ENCODE measurements at places on chromosomes 1 and 21.

- no peak for DNase-seq
Measured at GRCh38 chr1:246219508-246220030, 287.5 kb downstream of the SMYD3 start.

GRCh38 chr21:28936036-28936435 lies 56.6 kb downstream of the LTN1 start:
- no peak for DNase-seq

GRCh38 chr1:14639291-14640050 lies 41.0 kb downstream of the KAZN start:
- DNase-seq, result no peak

DNA sequence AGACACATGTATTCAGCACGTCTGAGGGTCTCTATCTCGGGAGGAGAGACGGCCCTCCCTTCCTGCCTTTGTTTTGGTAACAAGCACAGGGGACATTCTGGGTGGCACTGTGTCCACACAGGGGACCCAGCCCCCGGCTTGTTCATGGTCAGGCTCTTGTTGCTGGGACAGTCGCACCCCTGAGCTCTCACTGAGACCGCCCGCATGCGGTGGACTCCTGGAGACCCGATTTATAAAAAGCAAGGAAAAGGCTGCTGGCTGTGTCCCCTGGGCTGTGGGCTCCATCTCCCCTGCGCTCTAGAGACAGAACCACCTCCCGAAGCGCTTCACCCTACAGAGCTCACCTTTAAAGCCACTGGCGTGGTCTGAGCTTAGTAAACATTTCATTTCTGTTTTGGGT lies 103.4 kb downstream of the WDR4 start:
- DNase-seq, result no peak

DNA sequence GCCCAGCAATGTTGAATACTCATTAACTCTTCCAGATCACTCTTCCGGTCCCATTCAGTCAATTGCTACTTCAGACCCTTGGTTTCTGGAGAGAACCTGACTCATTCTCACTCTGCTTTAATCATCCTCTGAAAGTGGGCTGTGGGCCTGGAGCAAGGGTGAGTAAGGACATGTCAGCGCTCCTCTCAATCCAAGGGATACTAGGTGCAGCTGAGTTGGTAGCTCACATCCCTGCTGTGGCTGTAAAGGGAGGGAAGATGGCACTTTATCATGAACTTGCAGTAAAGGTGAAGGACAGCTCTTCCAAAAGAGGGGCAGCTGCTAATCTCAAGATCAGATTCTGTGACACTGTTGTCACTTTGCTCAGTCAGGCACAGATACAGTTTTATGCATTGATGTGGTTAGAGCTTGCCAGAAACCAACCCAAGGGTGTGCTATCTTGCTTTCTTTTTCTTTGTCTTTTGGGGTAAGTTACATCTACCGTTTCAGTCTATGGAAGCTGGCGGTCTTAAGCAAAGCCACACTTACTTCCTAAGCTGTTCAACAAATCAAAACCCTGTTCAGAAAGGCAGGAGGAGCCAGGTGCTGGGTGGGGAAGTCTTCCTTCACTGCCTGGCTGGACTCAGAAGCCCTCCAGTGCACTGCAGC lies 26.5 kb upstream of the NTPCR start:
- DNase-seq, result no peak

DNA sequence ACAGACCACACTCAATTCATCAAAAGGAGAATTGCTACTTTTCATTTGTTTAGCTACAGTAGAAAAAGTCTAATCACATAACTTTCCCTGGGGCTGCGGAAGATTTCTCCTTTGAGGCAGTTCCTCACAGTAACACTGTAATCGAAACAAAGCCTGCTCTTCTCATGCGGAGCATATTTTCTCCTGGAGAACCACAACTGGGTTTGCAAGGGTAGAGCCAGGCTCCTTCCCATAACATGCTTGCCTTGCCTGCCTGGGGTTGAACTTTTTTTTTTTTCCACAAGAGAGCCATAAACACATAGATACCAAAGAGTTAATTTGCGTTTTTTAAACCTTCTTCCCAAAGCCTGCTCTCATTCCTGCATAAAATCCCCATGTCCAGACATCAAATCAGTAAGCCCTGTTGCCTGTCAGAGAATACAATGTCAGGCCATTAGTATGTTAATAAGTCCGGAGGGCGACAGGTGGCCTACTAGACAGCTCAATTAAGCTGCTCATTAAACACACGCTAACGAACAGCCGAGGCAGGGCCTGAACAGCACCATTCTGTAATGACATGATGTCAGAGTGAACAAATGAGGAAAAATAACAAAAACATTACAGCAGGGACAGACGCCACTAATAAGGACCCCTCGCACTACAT lies 107.1 kb upstream of the OLIG2 start:
- no peak for DNase-seq

GRCh38 chr1:208221291-208221622 lies 22.9 kb downstream of the PLXNA2 start:
- no peak for DNase-seq

GRCh38 chr1:157240495-157241184 lies 102.4 kb upstream of the ETV3 start:
- DNase-seq, result no peak

- DNase-seq, result peak; percentile 62
Measured at GRCh38 chr1:61132645-61133334, 50.4 kb downstream of the NFIA start.

DNA sequence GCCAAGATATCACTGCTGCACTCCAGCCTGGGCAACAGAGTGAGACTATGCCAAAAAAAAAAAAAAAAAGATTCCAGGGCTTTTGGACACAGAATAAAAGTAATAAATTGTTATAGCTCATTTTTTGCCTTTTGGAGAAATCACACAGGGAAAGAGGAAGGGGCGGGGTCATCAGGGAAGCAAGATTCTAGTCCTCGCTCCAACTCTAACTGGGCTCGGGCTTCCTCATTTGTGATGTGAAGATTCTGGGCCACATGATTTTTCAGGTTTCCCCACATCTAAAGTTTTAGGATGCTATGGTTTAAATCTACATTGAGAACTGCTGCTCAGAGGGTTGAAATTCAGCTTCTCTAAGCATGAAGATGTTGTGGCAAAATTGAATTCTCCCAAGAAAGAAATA lies 179.3 kb upstream of the PLXNA2 start:
- DNase-seq, result no peak

GRCh38 chr1:162687870-162688269 lies 55.6 kb downstream of the DDR2 start:
- DNase-seq, result no peak

DNA sequence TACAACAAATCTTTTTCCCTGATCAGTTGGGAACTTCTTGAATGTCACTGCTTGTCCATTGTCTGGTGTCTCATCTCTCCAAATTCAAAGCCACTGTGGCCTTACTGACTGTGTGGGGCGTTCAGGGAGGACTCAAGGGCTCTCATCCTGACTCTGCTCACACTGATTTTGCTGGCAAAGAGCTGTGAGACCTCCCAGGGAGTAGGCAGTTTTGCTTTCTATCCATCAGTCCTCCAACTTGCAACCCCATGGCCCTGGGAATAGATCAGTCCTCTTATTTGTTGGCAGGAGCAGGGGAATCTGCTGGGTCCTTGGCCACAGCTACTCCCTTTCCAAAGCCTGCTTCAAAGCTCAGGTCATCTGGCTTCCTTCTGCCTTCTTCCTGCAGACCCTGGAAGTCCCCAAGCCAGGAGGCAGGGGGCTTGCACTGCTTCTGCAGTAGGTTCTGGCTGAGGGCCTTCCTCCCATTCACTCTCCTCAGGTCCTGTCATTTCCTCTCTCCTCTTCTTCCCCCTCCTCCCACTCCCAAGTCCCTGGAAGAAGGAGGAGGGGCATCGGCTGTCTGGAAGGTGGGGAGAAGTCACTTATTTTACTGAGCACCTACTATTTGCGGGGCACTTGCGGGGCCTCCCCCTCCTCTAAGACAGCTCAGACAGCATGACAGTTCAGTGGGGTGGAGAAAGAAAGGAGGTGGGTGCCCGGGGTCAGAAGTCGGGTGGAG lies 876 bp upstream of the NAV1 start:
- DNase-seq, result peak; percentile 45

DNA sequence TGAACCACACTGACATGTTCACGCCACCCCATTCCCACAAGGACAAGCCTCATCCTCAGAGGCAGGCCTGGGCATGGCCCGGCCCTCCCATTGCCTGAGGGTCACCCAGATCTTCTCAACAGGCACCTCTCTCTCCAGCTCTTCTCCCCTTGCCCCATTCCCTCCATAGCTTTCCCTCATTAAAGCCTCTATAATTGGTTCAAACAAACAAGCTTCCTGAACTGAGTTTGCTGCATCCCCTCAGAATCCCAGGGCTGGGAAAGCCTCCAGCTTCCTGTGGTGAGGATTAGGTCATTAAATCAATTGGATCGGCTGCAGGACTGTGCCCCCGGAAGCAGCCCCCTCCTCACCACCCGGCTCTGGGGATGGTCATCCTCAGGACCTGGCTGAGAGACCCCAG lies 18.9 kb downstream of the CTNNBIP1 start:
- no peak for DNase-seq

GRCh38 chr1:223712194-223712849 lies at the start of gene CAPN2:
TSS of gene CAPN2 (plus strand) at chr1:223712539. CDS start at chr1:223712641, 102 bp downstream.
- DNase-seq, result peak; percentile 82

DNA sequence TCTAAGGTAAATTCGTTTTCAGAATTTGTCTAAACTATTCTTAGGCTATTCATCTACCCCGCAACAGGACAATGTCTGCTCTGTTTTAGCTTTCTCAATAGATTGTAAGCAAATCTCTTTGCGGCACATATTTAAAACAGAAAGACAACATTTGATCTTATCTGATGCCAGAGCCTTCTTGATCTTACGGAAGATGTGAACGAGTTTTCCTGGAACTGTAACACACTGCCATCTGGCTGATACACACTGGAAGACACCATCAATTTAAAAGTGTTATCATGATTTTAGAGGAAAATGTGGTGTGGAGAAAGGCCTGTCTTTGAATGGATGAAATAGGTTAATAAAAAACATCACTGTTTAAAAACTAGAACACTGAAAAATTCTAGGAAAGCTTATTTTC lies 36.1 kb downstream of the COA6 start:
- no peak for DNase-seq

DNA sequence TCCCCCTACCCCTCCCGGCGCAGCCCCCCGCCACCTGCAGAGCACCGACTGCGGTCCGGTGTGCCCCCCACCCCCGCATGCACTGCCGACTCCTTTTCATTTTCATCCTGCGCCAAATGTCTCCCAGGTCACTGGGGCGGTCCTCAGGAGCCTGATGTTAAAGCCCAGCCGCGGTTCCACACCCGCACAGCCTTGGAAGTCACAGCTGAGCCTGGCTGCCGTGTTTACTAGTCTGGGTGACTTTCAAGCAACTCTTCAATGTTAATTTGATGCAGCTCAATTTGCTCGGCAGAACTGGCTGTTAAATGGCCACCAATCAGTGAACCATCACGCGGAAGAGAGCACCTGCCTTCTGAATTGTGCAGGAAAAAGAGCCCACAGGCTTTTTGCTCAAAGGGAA lies 27.2 kb downstream of the THAP3 start:
- no peak for DNase-seq

DNA sequence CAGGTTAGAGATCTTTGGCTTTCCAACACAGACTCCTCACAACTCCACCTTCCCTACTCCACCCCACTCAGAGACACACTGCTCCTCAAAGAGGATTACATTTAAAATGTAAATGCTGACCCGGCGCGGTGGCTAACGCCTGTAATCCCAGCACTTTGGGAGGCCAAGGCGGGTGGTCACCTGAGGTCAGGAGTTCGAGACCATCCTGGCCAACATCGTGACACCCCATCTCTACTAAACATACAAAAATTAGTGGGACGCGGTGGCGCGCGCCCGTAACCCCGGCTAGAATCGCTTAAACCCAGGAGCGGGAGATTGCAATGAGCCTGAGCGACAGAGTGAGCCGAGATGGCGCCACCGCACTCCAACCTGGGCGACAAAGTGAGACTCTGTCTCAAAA lies 1.8 kb upstream of the ANP32E start:
- no peak for DNase-seq

- no peak for DNase-seq
Measured at GRCh38 chr1:200053646-200054045, 26.1 kb downstream of the NR5A2 start.

DNA sequence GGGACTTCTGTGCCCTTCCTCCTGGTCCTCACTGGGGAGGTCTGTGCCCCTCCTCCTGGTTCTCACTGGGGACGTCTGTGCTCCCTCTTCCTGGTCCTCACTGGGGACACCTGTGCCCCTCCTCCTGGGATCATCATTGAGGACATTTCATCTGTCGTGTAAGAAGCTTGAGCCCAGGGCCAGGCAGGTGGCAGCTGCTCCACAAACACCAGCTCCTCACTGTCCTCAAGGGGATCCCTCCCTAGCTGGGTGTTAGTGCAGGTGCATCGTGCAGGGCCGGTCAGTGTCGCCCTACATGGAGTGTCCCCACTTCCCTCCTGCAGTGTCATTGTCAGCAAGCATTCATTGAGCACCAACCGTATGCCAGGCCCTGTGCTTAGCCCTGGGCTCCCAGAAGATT lies 312.7 kb downstream of the PTPRU start:
- DNase-seq, result no peak

GRCh38 chr1:204983136-204983535 lies 59.9 kb upstream of the CNTN2 start:
- DNase-seq, result no peak

GRCh38 chr1:75583282-75583681 lies 27.6 kb downstream of the SLC44A5 start:
- DNase-seq, result no peak

GRCh38 chr1:999725-1000356 lies at the start of gene HES4:
TSS of gene HES4 (minus strand) at chr1:1000097. CDS start at chr1:999973, 124 bp downstream.
- peak; percentile 82 for DNase-seq

DNA sequence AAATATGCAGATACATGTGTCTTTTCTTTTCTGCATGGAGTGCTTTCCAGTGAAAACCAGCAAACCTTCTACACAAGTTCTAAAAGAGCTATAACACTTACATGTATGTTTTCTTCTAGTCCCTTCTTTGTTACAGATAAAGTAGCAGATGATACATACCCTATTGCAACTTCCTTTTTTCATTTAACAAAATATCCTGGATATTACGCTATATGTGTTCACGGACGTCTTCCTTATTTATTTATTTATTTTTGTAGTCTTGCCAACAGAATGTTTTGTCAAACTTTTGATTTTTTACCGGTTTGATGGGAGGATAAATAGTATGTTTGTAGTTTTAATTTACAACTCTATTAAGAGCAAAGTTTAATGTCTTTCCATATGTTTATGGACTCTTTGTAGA lies 5.2 kb upstream of the GALNT2 start:
- no peak for DNase-seq

DNA sequence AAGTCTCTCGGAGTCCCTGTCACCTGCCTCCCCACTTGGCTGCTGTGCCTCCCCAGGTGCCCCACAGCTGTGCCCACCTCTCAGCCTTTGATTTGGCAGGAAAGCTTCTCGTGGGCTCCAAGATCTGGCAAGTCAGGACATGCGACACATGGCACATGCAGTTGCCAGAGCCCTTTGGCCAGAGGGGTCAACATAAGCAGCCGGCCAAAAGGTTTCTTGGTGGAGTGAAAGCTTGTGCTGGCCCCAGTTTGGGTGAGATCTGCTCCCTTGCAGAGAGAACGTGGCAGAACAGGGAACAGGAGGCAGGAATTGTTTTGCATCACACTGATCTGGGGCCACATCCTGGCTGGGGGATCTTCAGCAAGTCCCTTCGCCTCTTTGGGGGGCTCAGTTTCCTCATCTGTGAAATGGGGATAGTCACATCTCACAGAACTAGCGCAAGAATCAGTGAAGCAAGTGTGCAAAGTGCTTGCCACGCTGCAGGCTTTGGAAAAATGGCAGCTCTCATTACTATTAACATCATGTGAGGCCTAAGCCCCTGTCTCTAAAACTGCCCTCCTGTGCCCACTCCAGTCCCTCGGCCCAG lies 232.6 kb downstream of the TRABD2B start:
- no peak for DNase-seq

All from fibroblast of the aortic adventitia (primary cell).